ENCODE measurements at places on chromosomes 6 and 20.

- no peak for DNase-seq
Observed at GRCh38 chr6:18551228-18551627, 164.1 kb downstream of the RNF144B start.

DNA sequence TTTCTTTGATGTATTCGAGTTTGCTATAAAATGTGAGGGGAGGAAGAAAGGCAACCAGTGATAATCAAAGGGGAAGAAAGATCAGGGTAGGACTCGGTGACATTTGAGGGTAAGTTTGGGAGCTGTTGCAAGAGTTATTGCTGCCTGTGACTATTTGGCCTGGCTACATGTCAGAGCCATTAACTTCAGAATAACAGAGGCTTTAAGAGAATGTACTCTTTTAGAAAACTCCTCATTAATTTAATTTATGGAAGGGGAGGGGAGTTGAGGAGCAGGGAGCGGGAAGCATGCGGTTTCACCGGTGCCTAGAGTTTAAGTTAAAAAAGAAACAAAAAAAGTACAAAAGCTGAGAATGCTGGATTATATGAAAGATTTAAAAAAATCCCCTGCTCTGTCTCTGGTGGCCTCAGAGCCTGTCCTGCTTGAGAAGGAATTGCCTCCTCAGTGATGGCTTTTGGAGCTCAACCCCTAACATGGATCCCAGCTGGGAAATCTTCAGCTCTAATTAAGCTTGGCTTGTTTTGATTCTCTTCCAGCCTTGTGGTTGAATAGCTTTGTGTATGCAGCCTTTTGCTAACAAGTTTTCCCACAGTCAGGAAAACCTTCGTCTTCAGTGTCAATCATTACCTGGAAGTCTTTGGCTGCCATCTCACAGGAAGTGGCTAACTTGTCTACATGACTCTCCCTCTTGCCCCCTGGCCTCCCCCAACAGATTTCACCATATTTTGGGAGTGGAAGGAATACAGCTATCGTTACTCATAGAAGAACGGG lies 238.2 kb downstream of the SOX4 start:
- DNase-seq: no peak

GRCh38 chr6:149484733-149485700 lies at the start of gene ZC3H12D:
Gene ZC3H12D (minus strand): TSS chr6:149485014. CDS start chr6:149474543, 10,471 bp downstream.
- no peak for DNase-seq

GRCh38 chr6:114576330-114576729 lies 233.5 kb upstream of the HS3ST5 start:
- DNase-seq: no peak

DNA sequence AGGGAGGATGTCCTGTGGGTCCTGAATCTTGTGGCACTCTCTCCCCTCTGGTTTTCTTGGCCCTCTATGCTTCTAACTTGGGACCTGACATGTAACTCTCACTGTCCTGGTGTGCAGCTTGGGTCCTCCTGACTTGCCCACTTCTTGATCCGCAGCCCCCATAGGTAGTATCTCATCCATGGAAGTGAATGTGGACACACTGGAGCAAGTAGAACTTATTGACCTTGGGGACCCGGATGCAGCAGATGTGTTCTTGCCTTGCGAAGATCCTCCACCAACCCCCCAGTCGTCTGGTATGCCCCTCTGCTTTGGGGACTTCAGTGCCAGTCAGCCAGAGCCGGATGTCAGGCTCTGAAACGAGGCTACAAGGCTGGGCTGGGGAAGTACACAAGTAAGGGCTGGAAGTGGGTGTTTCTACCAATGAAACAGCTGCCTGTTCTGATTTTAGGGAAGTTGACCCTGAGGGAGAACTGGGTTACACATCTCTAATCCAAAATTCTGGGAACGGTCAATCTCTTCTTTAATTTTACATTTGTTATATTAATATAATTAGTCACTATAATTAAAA lies 641 bp downstream of the DBNDD2 start:
- no peak for DNase-seq

DNA sequence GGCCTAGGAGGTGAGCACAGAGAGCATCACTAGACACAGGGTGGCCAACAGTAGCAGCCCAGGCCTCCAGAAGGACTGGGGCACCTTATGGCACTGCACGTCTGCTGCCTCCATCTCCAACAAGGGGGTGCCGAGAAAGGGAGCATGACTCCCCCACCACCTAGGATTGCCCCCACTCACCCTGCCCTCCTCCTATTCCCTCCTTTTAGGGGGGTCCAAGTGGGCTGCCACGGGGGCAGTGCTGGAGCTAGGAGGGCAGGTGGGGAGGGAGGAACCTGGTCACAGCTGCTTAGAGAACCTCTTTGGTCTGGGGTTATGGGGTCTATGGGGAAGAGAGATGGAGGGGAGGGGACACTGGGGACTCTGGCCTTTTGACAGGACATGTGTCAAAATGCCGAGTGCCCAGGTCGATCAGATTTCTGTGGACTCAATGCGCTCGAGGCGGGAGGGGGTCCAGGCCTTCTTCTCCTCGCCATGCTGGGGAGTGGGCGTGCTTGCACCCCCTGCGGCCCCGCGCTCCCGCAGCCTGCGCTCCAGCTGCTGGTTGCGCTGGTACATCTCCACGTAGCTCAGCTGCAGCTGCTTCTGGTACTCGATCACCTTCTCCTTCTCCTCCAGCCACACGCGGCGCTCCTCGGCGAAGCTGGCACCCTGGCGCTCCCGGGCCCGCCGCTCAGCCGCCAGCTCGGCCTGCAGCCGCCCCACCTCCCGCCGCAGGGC lies 4.5 kb upstream of the FASTKD5 start:
- no peak for DNase-seq

DNA sequence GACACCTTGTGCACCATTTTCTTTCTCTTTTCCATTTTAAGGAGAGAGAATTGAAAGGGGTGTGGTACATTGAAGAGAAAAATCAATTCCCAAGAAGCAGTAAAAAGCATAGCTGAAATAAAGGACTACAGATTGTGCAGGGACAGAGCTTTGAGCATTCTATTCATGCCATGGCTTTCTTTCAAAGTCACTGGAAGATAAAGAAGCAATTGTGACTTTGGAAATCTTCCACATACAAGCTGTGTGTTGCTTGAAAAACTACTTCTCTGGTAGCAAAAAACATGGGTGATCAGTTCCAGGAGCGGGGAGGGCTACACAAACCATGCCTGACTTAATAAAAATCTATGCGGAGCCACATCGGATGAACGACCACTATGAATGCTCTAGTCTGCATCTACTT lies 230.2 kb upstream of the THEMIS start:
- DNase-seq: no peak

- no peak for DNase-seq
Observed at GRCh38 chr6:82970839-82971238, 94.8 kb downstream of the UBE3D start.

GRCh38 chr20:44203161-44203560 lies 7.4 kb downstream of the OSER1 start:
- no peak for DNase-seq

GRCh38 chr6:27332692-27333641 lies 20.9 kb upstream of the POM121L2 start:
- DNase-seq: peak; percentile 21

GRCh38 chr20:611843-612185 lies 1.7 kb upstream of the TCF15 start:
- DNase-seq: no peak

All from GM19239 (cell line).